SW 1271 (cell line): ENCODE measurements at places on chromosomes 11 and 22.
A peak's percentile ranks its signal among the peaks of the same experiment; 100 is the strongest.

GRCh38 chr22:38700270-38700788 is 414 bp downstream of the JOSD1 start:
- DNase-seq, result peak; percentile 57

DNA sequence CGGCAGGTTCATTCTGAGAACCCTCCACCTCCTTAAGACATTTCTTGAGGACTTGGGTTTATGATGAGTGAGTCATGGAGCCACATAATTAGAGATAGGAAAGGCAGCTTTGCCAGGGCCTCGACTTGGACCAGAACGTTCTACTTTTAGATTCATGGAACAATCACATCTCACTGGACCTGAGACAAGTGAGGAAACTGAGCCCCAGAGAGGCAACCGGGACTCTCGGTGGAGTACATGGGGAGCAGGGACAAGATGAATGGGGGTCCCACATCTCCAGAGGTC is 59.5 kb downstream of the LINC01488 start:
- no peak for DNase-seq

DNA sequence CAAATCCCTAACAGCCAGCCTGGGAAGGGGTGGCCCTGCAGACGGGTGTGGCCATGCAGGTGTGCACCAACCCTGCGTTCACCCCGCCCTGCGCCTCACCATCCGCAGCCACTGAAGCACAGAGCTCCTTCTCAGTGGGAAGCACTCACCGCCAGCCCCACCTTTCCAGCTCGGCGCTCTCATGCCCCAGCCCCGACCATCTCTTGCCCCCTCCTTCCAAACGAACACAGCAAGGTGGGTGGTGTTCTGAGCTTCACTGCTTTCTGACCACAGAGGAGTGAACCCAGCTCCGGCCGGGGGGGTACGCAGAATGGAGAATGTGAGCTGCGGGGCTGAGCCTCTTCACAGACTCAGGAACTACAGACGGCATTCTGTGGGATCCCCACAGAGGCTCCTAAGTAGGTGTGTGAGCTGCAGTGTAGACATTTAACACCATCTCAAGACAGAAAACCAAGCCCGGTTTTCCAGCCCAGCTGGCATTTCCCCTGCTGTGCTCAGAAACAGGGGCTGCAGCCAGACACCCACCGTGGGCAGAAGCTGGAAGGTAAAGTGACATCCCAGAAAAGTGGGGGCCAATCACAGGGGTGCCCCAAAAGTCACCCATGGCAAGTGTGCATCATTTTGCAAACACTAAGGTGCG is 88.4 kb upstream of the RTL6 start:
- no peak for DNase-seq

- no peak for DNase-seq
These were observed 6.7 kb upstream of the SLC6A5 start for GRCh38 chr11:20592741-20593140.

DNA sequence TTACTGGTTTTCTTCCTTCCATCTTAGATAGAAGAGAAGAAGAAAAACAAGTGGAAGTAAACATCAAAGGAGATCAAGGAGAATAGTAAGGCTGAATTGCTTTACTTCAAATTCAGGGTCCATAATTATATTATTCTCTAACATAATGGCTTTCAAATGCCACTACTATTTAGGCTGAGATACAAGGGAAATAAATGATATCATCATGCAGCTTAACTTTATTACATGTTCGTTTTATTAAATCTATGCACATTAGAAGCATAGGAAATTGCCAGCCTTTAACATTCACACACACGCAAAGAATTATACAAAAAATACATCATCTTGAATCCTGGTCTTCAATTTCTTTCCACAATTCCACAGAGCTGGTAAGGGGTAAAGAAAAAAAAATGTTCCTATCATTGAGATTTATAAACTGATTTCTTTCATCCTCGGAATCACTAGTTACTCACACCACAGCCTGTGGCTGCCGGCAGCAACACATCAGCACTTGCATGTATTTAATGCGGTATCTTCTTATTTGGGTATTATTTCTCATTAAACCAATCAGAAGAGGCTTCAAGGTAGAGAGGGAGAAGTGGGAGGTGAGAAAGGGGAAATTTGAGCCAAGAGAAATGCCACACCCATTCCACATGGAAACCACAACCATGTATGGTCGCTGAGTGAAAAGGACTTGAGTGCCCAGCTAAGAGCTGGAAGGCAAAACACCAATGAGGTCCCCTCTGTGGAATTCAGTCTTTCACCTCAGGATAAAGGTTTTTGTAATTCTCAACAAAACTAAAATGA is 26.3 kb downstream of the SYTL2 start:
- no peak for DNase-seq

DNA sequence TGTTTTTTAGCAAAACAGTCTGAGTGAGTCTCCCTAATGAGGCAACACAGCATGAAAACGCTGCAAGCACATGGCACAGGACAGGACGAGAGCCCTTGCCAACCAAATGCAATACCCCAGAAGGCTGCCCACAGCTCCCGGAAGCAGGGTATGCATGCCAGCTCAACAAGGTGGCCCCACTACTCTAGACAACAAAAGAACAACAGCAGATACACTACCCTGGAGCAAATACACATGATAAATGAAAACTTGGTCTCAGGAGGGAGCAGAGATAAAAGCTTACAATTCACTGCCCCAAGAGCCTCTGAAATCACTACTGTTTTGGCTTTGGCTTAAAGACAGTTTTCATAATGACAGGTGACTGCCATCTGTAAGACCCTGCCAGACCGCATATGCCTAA is 785.4 kb upstream of the API5 start:
- no peak for DNase-seq

DNA sequence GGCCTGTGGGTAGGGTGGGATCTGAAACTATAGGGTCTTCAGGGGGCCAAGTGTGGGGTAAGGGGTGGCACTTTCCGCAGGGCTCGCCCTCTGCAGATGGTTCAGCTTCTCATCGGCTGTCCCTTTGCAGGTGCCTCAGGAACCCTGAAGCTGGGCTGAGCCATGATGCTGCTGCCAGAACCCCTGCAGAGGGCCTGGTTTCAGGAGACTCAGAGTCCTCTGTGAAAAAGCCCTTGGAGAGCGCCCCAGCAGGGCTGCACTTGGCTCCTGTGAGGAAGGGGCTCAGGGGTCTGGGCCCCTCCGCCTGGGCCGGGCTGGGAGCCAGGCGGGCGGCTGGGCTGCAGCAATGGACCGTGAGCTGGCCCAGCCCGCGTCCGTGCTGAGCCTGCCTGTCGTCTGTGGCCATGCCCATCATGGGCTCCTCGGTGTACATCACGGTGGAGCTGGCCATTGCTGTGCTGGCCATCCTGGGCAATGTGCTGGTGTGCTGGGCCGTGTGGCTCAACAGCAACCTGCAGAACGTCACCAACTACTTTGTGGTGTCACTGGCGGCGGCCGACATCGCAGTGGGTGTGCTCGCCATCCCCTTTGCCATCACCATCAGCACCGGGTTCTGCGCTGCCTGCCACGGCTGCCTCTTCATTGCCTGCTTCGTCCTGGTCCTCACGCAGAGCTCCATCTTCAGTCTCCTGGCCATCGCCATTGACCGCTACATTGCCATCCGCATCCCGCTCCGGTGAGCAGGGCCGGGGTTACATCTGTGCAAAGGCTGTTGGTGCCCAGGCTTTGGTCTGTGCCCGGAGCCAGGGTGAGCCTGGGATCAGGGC is 5.8 kb downstream of the ADORA2A start:
- no peak for DNase-seq

DNA sequence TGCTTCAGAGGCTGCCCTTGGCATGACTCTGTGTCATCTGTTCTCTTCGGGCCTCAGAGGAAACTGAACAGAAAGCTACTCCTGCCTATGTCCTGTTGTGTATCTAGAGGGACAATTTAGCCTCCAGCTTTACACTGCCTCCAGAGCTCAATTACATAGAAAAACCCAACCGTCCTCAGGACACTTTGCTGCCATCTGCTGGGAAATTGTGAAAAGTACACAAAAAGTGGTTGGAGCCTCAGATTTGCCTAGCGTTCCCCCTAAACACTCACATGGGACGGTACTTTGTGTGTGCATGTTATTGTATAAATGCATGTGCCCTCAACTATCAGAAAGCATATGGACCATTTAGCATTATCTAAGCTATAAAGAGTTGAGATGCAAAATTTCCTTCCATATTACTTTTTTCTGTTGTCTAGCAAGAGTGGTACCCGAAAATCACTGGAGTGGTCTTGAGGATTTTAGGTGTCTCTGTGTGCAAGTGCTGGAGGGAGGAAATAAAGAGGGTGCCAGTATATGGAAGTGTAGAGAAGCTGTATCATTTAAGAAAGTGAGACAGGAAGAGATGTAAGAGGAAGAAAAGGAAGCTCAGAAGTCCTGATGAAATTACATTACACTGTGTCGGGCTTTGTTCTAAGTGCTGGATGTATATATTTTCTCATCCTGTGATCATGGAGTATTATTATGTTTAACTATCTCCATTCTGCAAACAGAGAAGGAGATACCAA is 8.7 kb upstream of the MS4A4E start:
- DNase-seq, result no peak

DNA sequence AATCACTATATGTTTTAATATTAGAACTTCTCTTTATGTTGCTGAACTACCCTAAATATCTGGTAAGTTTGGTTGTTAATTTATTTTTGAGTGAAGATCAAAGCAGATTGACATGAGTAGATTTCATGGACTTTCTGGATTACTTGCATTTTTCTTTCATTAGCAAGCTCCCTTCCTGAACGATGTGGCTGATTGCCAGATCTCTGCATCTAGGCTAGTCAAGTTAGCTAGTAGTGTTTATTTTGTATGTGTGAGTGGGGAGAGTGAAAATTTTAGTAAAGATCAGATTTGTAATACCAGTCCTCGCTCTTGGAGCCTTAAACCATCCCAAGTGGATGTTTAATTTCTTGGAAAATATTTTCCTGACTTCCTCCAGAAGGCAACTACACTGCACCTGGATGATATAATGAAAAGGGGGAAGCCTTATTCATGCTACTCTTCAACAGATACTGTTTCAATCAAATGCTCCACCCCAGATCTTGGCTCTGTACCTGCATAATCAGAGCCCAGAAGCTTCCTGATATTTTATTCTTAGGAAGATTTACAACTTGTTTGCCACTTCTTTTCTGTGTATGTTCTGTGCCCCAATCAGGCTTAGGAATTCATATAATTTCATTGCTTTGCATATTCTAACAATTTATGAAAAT is 143.2 kb upstream of the GRIA4 start:
- no peak for DNase-seq

DNA sequence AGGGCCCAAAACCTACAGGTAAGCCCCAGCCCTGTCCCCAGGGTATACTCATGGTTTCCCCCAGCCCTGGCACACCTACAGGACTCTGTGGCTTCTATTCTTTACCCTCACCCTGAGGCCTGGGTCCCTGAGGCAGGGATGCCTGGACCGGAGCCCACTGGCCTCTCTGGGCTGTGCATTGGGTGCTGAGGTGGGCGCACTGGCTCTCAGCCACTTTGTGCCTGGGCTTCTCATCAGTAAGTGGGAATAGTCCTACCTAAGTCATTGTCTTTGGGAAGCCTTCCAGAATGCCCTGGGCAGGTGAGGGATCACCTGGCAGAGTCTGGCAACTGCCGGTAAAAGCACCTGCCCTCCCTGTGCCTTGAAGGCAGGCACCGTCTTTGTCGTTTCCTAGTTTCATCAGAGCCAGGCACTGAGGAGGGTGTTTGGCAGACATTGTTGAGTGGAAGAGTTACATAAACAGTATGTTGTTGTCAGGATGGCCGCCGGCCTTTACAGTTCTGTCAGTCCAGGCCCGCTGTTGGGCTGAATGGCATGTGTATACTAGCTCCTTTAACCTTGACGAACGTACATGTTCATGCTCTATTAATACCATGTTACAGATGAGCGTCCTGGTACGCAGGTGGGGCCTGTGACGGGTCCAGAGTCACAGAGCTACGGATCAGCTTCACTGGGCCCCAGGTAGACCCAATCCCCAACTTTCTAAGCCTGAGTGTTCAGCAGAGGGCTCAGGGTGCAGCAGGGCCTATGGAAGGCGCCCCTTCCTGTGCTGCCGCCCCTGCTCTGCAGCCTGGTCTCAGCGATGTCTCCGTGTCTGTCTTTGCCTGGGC is 23.0 kb downstream of the SHANK3 start:
- DNase-seq, result no peak

GRCh38 chr22:39634530-39635405 is 64.2 kb downstream of the CACNA1I start:
- DNase-seq, result peak; percentile 75

- no peak for DNase-seq
These were observed 29.9 kb downstream of the IL10RA start for GRCh38 chr11:118016104-118016503.

- DNase-seq, result no peak
These were observed 935.3 kb downstream of the DLG2 start for GRCh38 chr11:84691830-84692229.

- DNase-seq, result no peak
These were observed 10.8 kb downstream of the BLID start for GRCh38 chr11:122105044-122105758.

GRCh38 chr11:104124979-104125378 is 39.0 kb downstream of the PDGFD start:
- no peak for DNase-seq

- no peak for DNase-seq
These were observed 87.7 kb upstream of the ANO3 start for GRCh38 chr11:26244207-26244606.
